ENCODE measurements at places on chromosomes 1 and 21.

DNA sequence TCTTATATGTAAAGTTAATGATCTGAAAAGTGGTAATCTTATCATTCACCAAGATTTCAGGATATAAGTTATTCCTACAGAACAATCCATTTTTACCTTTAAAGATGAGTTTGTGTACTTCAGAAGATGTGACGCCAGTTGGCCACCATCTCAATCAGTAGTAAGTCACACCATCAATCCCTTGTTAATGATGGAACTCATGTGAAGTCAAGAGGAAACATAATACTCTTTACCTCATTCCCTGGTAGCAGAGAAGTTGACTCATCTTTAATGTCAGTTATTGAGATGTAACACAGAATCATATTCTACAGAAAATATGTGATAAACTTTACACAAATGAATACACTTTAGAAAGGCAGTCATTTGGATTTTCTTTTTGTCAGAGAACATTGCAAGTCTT, 38.2 kb downstream of the MRPL39 start:
- no peak for DNase-seq

DNA sequence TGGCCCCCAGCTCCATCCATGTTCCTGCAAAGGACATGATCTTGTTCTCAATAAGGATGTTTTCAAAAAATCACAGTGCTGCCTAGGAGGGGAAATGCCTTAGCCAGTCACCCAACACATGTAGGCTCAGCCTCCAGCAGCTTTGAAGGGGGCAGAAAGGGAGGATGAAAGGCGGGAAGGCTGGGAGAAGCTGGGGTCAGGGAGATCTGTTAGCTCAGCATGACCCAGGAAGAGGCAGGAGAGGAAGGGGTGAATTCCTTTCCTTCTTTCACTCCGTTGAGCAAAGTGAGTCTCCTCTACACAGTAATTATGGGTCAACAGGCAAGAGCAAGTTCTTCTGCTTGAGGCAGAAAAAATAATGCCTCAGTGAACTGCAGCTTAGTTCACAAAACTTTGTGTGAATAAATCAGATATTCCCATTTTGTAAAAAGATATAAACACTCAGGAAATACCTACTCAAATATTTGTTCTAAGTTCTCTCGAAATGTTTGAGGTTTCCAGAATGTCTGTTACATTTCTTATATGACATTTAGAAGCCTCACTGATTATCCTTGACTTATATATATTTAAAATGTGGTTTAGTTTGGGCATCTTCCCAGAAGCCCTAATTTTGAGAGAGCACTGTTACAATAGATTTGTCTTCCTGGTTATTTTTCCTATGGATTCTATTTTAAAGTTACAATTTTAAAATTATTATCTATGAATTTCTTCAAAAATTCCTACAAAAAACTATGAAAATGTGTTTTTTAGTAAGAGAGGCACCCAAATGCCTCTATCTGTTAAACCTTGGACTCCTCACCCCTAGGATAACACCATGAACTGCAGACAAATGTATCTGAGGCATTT, 116.8 kb downstream of the KCNJ6 start:
- no peak for DNase-seq

- no peak for DNase-seq
Measured at GRCh38 chr1:234143681-234144080, 229.6 kb upstream of the COA6 start.

GRCh38 chr1:76668046-76668445, 199.2 kb upstream of the ST6GALNAC5 start:
- no peak for DNase-seq

GRCh38 chr21:37866027-37866426, 50.2 kb downstream of the KCNJ6 start:
- DNase-seq: no peak

- no peak for DNase-seq
Measured at GRCh38 chr1:29224356-29224837, 6.3 kb downstream of the MECR start.

DNA sequence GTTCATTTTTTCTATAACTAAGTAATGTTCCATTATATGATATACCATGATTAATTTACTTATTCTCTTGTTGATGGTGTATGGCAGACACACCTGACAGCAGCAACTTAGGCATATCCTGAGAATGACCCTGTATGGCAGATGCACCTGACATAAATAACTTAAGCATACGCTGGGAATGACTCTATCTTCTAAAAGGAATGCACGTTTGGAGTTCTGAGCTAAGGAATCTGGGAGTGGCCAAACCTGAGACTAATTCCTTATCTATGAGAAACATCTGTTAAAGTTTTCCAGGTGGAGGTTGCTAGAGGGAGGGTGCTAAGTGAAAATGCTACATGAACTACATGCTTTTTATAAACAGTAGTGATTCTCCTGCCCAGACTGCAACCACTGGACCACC, 96.7 kb upstream of the RGS18 start:
- no peak for DNase-seq

DNA sequence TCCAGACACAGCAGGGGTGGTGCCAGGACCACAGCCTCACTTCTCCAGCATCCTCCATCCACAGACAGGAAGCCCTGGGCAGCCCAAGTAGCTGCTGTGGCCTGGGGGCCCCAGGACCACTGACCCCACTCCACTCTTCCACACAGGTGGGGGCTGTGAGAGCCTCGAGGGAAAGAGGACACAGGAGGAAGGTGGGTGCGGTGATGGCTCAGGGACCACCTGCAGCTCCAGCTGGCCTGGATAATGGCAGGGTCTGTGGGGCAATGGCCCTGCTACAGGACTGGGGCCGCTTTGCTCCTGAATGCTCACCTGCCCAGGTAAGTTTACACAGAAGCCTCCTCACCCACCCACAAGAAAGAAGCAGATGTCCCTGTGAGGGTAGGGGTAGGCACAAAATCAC, 18.3 kb upstream of the PRSS38 start:
- DNase-seq: no peak

DNA sequence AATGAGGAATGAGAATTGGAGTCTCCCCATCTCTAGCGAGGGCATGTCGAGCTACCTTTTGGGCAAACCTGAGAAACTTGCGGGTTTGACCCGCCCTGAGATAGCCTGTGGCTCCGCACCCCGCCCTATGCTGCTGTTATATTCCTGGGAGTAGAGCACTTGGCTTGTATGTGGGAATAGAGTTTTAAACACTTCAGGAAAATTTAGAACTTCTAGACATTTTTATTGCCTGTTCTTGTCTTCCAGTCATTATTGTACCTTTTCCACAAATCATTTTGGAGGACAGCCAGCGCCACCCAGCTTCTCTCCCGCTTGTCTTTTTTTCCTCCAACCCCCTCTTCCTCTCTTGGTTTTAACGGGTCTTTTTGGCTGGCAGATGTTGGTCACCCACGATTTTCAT, 738 bp downstream of the GNPAT start:
- DNase-seq: no peak

DNA sequence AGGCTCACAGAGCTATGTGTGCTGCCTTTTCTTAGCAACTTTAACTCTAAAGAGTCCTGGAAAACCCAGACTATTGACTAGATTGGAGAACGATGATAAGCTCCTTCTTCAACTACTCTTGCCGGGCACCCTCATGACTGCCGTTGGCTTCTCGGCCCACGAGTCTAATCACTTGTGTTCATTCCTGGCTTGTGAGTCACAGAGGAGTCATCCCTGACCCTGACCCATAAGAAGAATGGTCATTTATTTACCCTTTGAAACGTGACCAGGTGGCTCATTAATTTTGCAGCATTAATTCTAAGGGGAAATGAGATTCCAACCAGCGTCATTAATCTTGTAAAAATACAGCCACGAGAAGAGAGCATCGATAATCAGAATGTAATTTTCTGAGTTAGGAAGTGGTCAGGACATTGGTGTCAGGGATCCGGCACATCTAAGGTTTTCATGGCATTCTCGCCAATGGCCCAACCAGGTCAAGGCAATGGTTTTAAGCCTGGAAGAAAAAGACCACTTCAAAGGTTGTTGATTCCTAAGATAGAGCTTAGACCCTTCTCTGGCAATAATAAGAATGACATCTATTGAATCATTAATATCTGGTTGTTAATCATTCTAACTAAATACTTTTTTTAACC, 183.6 kb upstream of the RUNX1 start:
- DNase-seq: no peak

- no peak for DNase-seq
Measured at GRCh38 chr21:42839271-42840231, 39.8 kb downstream of the WDR4 start.

DNA sequence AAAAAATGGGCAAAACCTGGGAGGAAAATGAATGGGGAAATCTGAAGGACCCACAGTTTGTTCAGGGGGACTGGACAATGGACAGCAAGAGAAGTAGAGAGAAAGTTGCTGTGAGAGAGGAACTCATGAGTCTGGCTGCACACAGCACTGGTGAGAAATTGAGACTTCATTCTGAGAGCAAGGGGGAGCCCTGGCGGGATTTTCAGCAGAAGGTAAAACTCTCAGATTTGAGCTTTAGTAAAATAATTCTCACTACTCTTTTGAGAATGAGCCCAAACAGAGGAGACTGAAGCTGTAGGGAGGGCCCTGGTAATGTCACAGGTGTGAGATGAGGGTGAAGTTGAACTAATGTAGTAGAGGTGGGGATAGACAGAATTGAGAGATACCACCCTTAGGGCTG, 438.6 kb downstream of the OMA1 start:
- DNase-seq: no peak

DNA sequence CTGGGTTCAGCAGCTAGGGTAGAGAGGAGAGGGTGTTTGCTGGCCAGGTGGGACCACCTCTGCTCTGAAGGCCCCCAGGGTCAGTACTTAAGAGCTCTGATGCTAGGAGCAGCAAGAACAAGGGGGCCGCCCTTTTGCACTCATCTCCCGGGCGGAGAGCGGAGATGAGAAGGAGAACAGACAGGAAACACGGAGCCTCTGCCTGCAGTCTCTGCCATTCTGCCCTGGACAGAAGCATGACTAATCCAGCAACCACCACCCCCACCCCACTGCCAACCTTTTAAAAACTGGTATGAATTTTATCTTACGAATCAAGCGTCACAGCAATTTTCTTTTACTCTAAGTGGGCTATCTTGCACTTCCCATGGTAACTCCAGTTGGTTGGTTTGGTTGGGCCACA, 34.5 kb downstream of the PARP1 start:
- no peak for DNase-seq

GRCh38 chr1:39969048-39969447, 14.1 kb downstream of the MFSD2A start:
- no peak for DNase-seq

GRCh38 chr1:219387211-219387610, 213.5 kb downstream of the LYPLAL1 start:
- DNase-seq: no peak

- DNase-seq: no peak
Measured at GRCh38 chr1:246111570-246111969, 395.5 kb downstream of the SMYD3 start.

GRCh38 chr1:16237343-16237830, 404 bp upstream of the CPLANE2 start:
- no peak for DNase-seq

- DNase-seq: no peak
Measured at GRCh38 chr1:115677182-115677555, 35.4 kb downstream of the VANGL1 start.

DNA sequence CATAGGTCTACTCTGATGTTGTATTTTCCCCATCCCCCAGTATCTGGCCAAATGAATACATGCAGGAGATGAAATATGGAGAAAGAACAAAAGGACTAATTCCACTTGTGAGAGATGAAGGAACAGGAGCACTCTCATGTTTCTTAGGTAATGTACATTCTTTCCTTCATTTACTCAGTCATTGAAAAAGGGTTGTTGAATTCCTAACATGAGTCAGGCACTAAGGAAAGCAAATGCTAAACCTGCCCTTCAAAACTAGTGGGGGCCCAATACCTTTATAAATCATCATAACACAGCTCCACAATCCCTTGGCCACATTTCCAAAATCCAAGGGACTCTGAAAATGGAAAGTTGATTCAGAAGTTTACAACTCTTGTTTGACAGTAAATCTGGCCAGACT, 94.3 kb downstream of the DIRAS3 start:
- no peak for DNase-seq

DNA sequence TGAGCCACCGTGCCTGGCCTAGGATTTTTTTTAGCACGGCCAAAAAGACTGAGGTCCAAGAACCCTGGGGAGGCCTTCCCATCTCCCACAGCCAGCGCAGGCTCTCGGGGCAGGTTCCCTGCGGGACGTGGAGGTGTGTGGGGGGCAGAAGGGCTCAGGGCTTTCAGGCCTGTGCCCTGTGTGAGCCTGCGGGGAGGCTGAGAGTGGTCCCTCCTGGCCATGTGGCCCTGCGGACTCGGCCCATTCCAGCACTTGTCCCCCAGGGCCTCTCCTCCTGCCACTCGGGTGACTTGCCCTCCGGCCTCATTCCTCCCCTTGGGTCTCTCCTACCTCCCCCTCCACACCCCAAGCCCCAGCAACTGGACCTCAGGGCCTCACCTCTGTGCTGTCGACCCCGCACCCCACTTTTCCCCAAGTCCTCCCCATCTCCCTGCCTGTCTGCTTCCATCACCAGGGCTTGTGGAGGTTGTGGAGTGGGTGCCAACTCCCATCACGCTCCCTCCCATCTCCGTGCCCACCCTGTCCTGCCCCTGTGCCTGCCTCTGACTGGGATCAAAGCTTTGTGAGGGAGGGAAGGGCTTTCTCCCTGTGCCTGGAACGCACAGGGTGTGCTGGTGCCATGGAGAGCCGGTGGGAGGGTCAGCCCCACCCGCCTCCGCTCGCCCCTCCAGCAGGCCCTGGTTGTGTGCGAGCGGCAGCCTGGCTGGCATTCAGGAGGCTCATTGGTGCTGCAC, 32.2 kb upstream of the DIP2A start:
- no peak for DNase-seq

DNA sequence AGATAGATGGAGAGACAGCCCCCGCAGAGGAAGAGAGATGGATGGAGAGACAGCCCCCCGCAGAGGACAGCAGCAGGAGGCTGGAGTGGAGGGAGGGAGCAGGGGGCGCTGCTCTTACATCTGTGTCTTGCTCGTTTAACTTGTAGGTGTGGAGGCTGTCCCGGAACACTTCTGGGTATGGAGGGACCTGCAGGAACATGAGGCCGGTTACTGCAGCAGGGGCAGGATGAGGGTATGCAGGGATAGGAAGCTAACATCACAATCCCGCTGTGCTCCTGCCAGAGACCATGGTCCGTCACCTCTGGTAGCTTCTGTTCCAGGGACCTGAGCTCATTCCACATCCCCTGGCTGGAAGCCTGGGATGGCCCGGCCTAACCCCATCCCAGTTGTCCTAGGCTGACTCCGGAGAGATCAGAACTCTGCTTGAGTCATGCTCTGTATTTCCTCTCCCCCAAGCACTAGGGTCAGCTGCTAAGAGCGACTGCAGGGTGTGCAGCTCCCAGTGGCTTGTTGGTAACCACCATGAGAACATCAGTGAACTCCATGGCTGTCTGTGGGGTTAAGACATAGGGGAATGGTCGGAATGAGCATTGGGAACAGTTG, 36.7 kb upstream of the GOLT1A start:
- no peak for DNase-seq

DNA sequence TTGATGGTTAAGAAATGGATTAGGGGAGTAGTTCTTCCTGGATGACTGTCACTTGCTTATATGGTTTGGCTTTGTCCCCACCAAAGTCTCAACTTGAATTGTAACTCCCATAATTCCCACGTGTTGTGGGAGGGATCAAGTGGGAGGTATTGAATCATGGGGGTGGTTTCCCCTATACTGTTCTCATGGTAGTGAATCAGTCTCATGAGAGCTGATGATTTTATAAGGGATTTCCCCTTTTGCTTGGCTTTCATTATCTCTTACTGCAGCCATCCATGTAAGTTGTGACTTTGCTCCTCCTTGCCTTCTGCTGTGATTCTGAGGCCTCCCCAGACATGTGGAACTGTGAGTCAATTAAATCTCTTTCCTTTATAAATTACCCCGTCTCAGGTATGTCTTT, 1621.1 kb downstream of the MRPL39 start:
- no peak for DNase-seq

GRCh38 chr1:9086045-9086444, 16.6 kb upstream of the SLC2A5 start:
- DNase-seq: no peak
